ENCODE measurements at places on chromosomes 2 and 18. TPM values are rescaled to one million over a fixed set of nuclear protein-coding genes. Genes with fewer than 3 reads are reported as not detected.

HOXD9 gene
- polyA plus RNA-seq, result 7.2 TPM

SLC14A1 gene
- polyA plus RNA-seq, result 0.53 TPM

- peak overlapping the region; percentile 42 for H3K27ac ChIP-seq
- peaks cover 16% of the 10 kb centered on the region for H3K4me1 ChIP-seq
- no peaks in the 10 kb centered on the region for H3K27me3 ChIP-seq
- H3K36me3 ChIP-seq, result peaks cover 28% of the 10 kb centered on the region
- H3K4me3 ChIP-seq, result no peak overlapping the region
These were observed 27.6 kb downstream of the STK17B start for GRCh38 chr2:196143730-196144131.

SAG gene
- polyA plus RNA-seq, result not detected

MAP3K19 gene
- not detected for polyA plus RNA-seq

All from GM23248 (cell line).